ENCODE measurements at places on chromosomes 6 and 20.

DNA sequence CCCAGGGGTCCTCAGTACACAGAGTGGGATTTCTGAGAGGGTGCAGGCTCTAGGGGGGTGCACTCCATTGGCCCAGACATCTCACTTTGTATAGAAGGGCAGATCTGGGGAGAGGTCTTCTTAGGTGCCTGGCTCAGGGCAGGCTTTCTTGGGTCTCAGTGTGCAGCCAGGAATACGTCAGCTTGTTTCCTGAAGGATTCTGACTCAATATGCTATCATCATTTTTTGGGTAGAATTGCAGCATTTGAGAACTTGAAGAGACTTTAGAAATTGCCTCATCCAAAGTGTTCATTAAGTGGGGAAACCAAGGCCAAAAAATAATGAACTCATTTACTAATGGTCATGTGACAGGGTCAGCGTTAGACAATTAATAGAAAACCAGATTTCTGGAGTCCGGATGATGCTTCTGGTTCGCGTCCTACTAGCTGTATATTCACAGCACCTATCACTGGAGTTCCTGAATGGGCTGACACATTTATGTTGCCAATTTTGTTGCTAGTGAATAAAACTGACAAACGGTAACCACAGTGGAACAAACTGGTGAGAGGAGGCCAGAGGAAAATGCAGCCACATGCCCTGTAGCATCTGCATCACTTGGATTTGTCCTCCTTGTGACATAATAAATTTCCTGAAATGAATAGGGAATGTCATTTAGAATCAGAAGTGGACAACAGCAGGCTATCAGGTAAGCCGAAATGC is 238.9 kb downstream of the TBC1D7 start:
- no peak for DNase-seq

DNA sequence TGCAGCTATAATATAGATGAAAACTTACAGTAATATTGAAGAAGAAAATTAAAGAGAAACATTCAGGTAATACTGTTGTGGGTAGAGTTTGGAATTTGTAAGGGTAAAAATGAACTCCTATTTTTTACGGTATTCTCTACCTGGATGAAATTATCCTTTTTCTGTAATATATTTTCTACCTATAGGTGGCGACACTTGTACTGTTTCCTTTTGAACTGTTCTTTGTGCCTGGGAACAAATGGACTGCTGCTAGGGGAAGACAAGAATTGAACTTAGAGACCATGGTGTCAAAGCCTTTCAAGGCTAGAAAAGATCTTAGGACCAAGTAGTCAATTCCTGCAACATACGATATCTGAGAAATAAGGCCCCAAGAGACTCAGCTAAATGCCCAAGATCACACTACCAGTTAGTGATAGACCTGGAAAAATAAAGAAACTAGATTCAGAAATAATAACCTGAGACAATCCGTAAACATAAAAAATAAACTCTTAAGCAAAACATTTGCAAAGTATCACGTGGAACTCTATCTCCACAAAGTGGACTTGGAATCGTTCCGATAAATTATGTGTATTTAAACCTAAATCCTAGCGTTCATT is 383.8 kb downstream of the TFAP2A start:
- no peak for DNase-seq

DNA sequence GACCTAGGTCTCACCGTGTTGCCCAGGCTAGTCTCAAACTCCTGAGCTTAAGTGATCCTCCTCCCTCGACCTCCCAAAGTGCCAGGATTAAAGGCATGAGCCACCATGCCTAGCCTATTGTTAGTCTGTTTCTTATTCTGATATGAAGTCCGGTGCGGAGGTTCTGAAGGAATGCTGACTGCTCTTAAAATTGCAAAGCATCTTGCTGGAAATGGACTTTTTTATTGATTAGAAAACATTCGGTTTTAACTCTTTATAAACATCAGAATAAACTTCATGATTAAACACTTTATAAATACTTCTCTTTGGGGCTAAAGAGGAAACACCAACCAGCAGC is 3.2 kb downstream of the TNFAIP3 start:
- DNase-seq: no peak

DNA sequence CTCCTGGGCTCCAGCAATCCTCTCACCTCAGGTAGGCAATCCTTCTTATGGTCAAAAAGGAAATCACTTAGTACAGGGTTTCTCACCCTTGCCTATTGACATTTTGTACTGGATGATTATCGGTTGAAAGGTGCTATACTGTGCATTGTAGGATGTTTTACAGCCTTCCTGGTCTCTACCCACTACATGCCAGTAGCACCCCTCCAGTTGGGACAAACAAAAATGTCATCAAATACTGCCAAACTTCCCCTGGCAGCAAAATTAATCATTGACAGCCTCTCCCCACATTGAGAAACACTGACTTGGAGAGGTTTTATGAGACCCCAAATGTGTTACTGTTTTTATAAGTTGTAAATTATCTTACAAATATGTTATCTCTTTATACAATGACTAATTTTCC is 368.1 kb downstream of the PKHD1 start:
- DNase-seq: no peak

GRCh38 chr6:79223611-79224404 is 10.7 kb downstream of the HMGN3 start:
- no peak for DNase-seq

Data from type B pancreatic cell (in vitro differentiated cells).